Activated CD4-positive, alpha-beta T cell treated with anti-CD3 and anti-CD28 coated beads, Interleukin-2, amount 50 U/mL, for 4 hours (primary cell): ENCODE measurements at places on chromosomes 5 and 9.

- no peak for DNase-seq
Measured at GRCh38 chr9:117763314-117763713, 59.1 kb downstream of the TLR4 start.

DNA sequence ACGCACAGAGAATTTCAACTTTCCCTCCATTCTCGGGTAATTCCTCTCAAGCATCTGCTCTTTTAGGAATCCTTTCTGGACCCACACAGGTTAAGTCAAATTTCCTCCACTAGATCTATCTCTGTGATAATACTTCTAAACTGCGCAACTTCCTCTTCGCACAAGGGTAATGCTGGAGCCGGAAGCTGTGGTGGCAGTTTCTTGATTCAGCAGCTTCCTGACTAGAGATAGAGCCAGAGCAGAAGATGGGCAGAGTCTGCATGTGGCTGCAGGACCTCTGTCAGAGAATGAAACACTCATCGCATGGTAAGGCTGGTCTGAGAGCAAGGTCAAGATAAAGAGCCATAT lies 11.1 kb upstream of the CDC42SE2 start:
- DNase-seq = peak; percentile 68

- DNase-seq = no peak
Measured at GRCh38 chr9:131594906-131595665, 49.8 kb downstream of the PRRT1B start.

DNA sequence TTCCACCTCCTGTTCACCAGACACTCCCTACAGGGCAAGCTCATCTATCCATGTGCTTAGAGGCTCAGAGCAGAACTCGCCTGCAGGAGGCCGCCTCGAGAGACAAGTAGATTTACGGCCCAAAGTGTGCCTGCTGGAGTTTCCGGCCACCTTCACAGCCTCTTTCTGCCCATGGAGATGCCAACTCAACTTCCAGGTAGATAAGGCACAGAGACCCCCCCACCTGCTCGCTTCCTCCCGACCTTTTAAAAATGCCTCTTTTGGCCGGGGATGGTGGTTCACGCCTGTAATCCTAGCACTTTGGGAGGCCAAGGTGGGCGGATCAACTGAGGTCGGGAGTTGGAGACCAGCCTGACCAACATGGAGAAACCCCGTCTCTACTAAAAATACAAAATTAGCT lies 46.6 kb downstream of the EXD3 start:
- no peak for DNase-seq

GRCh38 chr5:118006219-118006618 lies 982.1 kb downstream of the DTWD2 start:
- no peak for DNase-seq

DNA sequence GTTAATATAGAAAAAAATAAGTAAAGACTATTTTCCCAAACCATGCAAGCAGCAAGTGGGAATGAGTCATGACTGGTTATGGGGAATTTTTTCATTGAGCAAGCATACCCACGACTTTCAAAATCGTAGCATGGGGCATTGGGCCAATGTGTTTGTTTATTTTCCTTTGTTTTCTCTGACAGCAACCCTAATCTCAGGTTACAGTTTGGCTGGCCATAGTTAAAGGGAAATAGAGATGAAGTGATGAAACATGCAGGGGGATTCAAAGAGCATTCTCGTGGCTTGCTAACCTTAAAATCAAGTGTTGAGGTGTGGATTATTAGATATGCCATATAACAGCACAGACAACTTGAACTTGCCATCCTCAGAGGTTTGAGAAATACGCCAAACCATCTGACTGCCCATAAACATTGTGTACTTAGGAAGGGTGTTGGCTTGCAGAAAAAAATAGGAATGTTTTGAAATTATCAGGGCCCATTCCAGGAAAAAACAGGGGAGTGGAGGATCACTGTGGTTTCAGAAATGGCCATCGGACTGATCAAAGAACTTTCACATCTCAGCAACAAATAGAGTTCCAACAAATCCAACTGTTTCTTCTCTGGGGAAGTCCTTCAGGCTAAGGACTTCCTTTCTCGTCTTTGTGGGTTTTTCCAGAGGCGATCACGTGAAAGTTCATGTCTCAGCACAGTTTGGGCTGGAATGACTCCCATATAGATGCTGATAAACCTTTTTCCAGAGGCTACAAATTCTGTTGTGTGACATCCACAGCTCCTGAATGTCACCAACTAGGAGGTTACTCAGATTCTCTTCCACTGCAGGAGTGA lies 259.1 kb downstream of the SYK start:
- DNase-seq = no peak

- DNase-seq = no peak
Measured at GRCh38 chr9:101684665-101685064, 53.8 kb downstream of the GRIN3A start.

- no peak for DNase-seq
Measured at GRCh38 chr9:69299826-69300225, 25.2 kb upstream of the ENTREP1 start.

- DNase-seq = no peak
Measured at GRCh38 chr5:31186672-31187267, 6.7 kb upstream of the CDH6 start.

DNA sequence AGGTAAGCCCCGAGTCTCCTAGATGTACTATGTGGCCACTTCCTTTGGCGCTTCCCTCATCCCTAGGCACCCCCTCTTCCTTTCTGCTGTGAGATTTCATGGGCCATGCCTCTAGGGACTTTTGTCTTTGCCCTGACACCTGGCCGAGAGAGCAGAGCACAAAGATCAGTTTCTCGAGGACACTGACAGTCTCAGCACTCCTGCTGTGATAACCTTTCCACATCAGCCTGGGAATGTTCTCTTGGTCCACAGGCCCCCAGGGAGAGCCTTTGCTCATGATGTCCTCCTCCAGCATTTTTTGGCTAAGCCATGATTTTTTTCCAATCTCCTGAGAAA lies 127.0 kb upstream of the CPEB4 start:
- no peak for DNase-seq

DNA sequence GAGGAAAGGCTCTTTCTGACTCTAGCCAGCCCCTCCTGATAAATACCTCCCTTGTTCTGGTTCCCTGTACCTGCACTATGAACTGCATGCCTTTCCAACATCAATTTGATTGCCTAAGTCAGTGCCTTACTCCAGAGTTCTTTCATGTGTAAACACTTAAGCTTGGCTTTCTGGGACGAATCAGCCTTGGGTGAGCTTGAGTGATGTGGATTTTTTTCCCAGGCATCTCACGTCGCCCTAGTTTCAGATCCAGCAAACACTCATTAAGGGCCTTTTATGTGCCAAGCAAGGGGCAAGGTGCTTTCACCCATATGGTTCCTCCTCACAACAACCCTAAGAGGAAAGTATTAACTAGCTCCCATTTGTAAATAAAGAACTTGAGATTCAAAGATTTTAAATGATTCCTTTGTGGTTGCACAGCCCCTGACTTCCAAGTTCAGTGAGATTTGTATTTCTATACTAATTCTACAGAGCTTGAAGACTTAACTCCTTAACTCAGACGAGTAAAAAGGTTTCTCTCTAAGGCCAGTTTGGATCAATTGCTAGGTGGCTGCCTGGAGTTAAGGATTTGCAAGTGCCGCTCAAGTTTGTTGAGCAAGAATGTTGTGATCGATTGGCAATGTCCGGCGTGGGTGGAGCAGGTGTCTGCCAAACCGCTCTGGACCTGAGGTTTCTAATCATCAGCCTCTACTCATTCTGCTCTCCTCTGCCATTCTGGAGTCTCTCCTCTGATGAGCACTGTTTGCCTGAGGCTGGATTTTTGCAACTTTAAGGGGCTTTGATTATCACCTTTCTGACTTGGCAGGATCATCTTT lies 20.2 kb upstream of the TJP2 start:
- no peak for DNase-seq

DNA sequence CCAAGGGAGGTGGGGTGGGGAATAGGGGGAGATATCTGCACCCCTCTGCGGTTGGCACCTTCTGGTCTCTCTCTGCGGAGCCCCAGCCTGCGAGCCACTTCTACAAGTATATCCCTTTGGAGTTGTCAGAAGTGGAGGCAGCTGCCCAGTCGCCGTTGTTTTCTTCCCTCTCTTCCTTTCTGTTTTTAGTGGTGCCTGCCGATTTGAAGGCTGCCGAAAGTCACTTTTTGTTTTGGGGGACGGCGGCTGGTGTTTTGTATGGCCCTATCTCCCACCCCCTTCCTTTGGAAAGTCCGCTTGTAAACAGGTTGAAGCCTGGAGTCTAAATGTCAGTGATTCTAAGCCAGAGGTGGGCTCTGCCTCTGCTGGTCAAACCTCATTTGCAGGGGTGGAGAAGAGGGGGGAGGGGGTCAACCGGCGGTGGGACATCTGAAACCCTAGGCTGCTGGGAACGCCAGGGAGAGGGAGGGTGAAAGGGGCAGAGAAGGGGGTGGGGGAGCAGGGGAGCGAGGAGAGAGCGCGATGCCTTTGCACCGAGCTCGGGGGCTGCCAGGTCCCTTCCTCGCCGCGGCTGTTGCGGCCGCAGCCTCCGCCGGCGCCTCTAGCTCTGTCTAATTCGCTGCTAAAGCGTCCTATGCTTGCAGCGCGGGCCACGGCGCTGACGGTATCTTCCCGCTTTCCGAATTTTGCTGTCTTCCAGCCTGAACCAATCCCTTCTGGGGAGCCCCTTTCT lies at the start of gene FGF10:
TSS of gene FGF10 (minus strand) at position 331 of the 733 bp plus-strand sequence. CDS start 738 bp downstream, outside the sequence.
- no peak for DNase-seq

GRCh38 chr9:132169672-132170392 lies 8.0 kb downstream of the NTNG2 start:
- peak; percentile 50 for DNase-seq
